ENCODE measurements at places on chromosomes 1 and 21.

- peak; percentile 87 for DNase-seq
These were observed 81.1 kb upstream of the AK4 start for GRCh38 chr1:65066766-65067490.

DNA sequence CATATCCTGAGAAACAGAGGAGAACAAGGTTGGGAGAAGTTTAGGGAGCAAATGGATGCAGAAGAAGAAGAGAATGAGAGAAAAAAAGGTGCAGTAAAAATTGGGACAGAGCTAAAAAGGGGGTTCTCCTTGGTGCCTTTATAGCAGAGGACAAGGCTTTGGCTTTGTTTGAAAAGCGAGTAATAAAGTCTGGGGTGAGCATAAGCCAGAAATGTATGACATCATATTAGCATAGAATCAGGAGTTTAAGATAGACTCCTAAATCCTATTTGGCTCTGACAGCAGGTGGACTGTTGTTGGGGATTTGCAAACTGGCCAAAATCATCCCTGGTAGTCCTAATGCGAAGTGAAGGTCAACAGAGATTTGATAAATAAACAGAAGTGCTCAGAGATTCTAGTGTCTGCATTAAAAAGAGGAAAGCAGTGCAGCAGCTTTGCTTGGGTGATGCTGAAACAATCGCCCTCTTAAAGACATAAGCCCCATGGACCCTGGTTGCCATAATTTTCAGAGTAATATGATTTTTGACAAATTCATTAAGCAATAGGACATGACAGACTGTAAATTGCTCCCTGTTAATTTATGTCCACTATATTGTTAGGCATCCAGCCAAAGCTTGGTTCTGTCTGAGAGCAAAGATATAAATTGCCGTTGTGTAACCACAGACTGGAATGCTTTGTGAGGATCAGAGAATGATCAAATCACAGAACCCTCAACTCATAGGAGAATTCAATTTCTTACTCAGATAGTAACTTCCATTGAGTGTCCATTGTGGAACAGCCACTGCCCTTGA is 385.0 kb upstream of the NFIA start:
- DNase-seq, result no peak

DNA sequence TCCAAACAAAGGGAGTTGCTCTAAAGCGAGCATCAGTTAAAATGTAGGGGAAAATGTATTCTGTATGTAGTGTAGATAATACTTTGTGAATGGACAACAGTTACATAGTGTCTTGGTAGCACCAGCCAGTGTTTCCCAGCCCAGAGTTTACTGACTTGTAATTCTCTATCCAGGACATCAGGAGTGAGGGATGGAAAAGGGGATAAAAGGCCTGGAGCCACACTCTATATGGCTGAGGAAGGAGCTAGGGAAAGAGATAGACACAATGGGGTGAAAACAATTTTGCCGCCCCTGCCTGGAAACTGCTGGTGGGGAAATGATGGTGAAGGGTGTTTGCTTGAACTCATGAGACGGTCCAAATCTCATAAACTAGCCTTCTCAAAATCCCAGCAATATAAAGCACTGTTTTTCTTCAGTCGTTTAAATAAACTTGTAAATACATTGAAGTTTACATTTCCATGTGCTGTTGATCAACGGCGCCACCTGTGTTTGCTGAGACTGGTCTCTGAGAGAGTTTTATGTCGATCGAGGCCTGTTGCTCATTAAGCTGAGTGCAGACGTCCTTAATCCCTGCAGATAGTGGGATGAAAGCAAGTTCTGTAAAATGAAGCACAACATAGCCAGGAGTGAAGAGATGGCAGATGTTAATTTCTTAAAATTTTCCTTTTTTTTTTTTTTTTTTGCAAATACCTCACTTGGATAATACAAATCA is 27.9 kb upstream of the AGO1 start:
- DNase-seq, result no peak

DNA sequence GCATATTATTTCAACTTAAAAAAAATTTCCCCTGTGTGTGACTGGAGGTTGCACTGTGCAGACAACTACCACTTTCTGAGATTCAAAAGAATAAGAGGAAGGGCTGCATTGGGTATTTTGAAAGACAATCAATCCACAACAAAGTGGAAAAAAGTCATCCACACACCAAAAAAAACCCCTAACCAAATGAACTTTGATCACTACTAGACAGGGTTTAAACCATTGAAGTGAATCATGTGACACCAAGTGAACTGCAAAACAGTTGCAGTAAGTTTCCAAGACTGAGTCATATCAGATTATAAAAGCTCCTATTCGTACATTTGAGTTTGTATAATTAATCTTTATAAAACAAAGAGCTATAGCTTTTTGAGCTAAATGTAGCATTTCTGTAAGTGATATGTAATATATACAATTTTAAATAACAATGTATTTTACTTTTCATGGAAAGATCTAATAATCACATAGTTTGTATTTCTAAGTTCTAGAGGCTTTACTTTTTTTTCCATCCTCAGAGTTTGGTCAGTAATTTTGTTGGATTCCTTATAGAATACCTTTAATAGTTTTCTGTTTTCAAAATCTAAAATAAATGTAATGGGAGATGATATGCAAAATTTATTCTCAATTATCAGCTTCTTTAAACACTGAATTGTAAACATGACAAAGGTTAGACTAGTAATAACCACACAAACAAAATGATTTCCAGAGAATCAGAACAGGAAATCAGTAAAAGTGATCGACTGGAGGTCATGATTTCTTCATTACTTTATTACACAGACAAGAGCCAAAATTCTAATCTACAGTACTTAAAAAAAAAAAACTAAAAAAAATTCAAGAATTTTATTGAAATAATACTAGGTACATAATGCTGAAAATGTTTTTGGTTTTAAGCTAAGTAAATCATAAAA is 50.5 kb upstream of the GFI1 start:
- DNase-seq, result no peak

GRCh38 chr1:156004843-156005584 is 15.7 kb downstream of the SSR2 start:
- no peak for DNase-seq

DNA sequence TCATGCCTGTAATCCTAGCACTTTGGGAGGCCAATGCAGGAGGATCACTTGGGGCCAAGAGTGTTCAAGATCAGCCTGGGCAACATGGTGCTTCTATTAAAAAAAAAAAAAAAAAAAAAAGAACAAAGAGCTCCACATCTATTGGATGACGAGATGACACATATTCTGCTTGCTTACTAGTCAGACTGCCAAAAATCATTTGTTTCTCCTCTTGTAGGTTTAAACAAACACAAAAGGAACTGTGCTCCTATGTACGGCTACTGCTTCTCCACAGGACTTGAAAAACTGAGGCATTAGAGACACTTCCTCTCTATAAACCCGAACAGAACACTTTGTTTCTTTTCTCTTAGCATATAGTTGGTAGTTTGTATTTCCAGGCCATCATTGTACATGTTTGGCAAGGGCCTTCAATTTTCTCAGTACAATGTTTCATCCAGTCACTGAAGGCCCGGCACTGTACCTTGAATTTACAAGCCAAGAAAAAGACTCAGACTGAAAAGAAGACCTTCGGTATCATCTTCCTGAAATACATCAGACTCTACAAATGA is 6.0 kb downstream of the TRIT1 start:
- DNase-seq, result no peak

DNA sequence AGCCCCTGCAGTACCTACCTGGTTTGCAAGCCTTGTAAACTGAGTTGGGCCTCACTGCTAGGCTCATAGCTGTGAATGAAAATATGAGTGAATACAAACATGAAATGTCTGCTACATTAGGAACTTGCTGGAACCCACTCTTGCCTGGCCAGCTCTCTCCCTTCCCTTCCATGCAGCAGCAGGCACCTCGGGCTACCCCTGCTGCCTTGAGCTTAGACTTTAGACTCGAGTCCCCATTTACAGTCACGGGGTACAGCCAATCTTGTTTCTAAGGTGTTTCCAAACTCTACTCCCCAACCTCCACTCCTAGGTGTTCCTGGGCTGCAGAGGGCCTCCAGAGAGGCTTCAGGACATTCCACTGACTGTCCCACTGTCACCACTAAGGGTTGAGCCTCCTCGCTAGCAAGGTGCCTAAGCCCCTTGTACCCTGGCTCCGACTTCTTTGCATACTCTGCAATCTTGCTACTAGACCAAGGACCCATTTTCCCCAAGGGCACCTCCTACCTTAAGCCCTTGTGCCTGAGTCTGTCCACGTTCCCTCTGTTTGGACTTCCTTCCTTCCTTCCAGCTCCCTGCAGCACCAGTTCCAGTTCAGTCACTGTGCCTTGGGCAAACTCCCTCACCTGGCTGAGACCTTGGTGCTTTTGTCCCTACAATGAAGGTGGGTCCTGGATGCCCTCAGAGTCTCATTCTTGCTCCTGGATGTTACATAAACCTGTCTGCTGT is 36.9 kb downstream of the CDK18 start:
- DNase-seq, result no peak

- no peak for DNase-seq
These were observed 102.7 kb upstream of the GCLM start for GRCh38 chr1:94011709-94012595.

- DNase-seq, result no peak
These were observed 64.9 kb downstream of the PCNT start for GRCh38 chr21:46388896-46389295.

- no peak for DNase-seq
These were observed 69.4 kb downstream of the LRRC8D start for GRCh38 chr1:89890085-89890752.

DNA sequence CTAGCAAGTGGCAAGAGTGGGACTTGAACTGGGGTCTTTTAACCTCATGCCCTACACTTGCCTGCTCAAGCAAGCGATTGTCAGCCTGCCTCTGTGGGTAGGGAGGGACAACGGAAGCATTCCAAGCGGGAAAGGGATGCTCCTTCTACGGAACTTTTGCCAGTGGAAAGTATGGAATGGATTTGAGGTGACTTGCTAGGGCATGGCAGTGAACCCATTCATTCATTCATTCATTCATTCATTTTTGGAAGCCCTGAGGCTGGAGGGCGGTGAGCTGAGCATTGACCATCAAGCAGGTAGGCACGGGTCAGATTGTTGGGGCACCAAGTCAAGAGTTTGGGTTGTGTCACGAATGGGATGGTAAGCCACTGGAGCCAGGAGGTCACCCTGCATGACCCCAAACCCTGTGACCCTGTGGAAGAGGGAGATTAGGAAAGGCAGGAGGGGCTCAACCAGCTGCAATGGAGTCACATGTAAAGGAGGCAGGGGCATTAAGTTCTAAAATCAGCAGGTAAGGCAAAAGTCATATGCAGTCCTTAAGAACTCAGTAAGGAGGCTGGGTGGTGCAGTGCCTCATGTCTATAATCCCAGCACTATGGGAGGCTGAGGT is 11.8 kb upstream of the CITED4 start:
- DNase-seq, result no peak

DNA sequence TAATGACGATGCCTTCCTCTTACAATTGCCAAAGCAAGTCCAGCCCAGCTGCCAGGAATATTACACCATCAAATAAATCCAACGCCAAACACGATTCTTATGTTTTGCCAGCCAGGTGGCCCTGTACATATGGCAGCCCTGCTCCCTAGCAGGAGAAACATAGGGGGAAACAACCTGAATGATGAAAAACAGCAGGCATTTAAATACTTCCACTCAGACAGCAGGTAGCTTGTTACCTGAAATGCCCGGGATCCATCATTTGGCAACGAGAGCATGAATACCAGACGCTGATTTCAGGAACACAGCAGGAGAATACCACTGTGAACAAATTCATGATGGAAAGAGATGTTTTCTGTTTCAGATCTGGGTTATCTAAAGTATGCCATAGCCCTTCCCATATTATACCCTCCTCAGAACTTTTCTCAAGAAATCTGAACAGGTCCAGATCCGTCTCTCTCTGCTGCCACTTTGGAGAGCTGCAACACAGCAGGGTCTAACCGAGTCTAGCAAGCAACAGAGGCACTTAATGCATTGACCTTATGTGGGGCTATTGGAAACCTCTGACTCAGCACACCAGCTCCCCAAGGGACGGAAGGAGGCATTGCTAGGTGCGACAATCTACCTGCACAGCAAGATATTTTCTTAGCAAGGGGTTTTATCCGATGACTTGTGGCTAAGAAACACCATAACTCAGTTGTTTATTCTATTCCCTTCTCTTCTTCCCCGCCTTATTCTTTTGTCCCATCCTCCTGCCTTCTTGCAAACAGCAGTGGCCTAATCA is 166.3 kb downstream of the BARHL2 start:
- DNase-seq, result no peak

DNA sequence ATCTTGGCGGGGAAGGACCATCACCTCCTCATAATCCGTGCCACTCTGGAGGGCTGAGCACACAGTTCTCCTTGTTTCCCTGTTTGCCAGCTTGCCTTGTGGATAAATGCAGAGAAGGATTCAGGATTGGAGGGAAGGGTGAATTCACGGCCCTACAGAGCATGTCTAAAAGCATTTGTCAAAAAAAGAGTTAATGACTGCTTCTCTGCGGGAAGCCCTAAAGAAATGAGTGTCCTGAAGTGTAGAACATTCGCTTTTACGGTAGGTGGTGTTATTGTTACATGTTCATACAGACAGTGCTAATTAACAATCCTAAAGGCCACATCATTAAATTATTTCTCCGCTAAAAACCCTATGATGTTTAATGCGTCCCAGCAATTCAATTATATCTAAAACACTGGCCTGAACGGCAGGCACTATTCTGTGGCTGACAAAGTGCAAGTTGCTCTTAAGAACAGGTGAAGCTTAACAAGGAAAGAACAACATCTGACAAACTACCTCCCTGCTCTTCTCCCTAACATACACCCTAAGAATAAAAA is 112.3 kb upstream of the NFIA start:
- DNase-seq, result no peak

DNA sequence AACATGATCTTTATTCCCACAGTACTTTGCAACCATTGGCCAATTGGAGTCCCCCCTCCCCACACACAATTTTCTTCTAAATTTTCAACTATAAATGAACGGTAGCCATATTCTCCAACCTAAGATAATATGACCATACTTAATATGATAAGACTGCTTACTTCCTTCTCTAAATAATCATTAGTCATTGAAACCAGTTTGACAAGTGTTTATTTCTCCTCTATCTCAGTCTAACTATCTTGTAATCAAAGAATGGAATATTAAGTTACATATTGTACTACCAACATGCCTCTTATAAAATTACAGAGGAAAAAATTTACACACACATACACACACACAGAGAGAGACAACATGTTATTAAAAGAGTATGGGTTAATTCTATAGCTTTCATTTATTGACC is 567.4 kb upstream of the TMPRSS15 start:
- no peak for DNase-seq

DNA sequence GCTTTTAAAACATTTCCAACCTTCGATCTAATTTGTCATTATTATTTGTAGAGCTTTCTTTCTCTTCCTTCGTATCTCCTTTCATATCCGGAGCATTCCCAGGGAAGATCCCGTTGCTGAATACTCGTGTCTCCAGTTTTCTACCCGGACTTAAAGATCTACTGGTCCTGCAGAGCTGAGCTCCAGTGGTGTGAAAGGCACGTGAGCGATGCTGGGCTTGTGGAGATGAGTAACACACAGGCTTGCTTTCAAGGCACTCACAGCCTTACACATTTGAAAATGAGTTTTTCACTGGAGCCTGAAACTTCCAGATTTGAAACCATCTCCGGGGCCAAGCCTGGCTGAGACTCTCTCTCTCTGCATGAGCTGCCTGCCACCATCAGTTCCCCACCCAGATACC is 428.3 kb downstream of the KIF26B start:
- peak; percentile 7 for DNase-seq

GRCh38 chr1:158188611-158189010 is 7.9 kb downstream of the CD1D start:
- DNase-seq, result no peak
